ENCODE measurements at places on chromosomes 7 and 10.
A peak's percentile ranks its signal among the peaks of the same experiment; 100 is the strongest.

- no peak for DNase-seq
Measured at GRCh38 chr7:143507094-143507518, 29.4 kb downstream of the TAS2R41 start.

- no peak for DNase-seq
Measured at GRCh38 chr10:95759233-95759826, 3.4 kb downstream of the ENTPD1 start.

- DNase-seq = no peak
Measured at GRCh38 chr7:31107106-31108090, 55.3 kb downstream of the ADCYAP1R1 start.

GRCh38 chr7:102319671-102320070 is 33.0 kb downstream of the SH2B2 start:
- no peak for DNase-seq

DNA sequence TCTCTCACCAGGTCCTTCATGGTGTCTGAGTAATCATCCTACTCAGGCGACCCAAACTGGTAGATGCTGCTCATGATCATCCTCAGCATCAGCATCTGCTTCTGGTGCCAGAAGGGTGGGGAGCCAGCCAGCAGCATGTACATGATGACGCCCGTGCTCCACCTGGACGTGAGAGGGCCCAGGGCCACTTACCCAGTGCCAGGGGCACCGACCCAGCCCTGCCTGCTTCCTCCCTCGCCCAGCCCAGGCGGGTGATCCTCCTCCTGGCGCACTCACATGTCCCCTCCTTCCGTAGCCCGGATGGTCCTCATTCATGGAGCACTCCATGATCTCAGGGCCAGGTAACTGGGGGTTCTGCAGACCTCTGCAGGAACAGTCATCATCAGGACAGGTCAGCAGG is 764.8 kb upstream of the ZNF722 start:
- DNase-seq = no peak

- no peak for DNase-seq
Measured at GRCh38 chr7:143416565-143417149, 8.0 kb upstream of the EPHA1 start.

DNA sequence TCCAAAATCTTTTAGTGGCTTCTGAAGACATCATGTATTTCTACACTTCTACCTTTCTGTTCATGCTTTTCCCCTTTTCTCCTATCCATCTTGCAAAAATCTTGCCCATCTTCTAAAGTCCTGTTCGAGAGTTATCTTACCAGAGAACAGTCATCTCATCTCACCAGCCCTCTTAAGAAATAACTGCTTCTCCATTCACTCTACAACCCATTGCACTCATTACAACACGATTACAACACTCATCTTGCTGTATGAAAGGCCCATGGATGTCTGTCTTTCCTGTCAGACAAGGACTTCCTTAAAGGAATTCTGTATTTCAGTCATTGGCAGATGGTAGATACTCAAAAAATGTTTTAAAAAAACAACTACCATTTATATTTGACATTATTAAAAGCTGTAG is 30.8 kb downstream of the ZNF438 start:
- DNase-seq = no peak

DNA sequence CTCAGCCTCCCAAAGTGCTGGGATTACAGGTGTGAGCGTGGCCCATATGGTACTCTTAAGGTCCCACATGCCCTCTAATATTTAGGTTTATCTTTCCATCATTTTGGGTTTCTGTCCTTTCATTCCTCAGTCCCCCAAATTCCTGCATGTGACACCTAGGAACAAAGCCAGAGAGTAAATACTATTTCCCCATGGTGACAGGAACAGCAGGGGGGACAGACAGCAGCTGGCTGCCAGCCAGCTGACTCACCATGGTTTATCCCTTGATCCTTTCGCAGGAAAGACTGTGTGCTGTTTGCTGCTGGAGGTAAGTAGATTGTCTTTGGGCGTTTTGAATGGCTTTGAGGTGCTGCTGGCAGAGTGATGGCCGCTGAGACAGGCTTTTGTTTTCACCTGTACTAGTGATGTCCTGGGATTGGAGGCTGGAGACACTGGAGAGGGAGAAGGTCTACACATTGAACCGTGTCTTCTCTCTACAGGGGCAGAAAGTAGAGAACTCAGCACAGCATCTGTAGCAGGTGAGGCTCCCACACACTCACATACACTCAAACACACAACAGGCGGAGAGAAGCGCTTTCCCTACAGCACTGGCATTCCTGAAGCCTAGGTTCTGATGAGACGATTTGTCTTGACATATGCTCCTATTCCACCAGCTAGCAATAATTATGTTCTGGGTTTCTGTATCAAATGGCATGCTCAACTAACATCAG is 83.7 kb upstream of the EFCAB10 start:
- DNase-seq = no peak

- no peak for DNase-seq
Measured at GRCh38 chr7:139658908-139659675, 118.7 kb downstream of the HIPK2 start.

DNA sequence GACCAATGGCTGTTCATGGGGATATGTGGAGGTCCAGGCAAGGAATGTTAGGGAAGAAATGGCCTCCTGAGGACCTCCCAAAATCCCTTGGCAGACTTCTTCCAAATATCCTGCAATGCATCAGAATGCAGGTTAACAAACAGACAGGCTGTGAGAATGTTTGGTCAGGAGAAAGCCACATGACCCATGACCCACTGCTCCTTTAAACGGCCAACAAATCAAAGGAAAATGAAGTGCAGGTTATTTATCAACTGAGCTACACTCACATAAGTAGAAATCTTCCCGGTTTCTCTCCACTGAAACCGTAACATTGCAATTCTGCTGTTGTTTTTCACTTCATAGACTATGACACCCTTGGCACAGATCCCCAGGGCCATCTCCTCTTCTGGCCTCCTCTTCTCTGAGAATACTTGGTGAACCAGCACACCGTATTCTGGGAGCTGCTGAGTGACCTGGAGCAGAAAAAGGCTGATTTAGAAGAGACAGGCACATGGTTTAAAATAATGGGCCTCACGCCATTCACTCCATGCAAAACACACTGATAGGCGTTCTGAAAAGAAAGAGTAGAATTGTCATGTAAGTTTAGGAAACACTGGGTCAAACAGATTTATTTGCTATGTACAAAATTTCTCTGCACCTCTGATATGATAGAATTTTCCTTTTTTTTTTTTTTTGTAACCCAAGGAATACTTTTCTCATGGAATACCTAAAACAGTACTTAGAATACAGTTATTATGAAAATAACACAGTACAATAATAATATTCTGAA is 67.8 kb downstream of the FRMPD2 start:
- DNase-seq = no peak

DNA sequence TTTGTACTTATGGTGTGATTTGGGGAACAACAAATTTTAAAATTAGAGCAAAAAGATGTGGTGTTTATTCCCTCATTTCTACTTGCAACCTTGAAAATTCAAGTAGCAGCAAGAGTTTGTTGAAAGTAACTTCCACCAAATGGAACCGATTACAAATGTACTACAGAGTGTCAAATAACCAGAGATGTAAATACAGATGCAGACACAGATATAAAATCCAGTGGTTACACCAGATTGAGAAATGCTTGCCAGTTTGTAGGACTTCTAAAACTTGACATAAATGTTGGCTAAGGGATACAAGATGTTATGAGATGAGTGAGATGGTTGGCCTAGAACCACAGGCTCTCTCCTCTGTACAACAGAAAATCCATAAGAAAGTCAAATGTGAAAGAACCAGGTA is 162.1 kb downstream of the DIP2C start:
- DNase-seq = no peak

GRCh38 chr10:46305986-46306385 is 19.2 kb downstream of the ANTXRL start:
- no peak for DNase-seq

GRCh38 chr7:2017481-2017891 is 215.3 kb downstream of the MAD1L1 start:
- no peak for DNase-seq

DNA sequence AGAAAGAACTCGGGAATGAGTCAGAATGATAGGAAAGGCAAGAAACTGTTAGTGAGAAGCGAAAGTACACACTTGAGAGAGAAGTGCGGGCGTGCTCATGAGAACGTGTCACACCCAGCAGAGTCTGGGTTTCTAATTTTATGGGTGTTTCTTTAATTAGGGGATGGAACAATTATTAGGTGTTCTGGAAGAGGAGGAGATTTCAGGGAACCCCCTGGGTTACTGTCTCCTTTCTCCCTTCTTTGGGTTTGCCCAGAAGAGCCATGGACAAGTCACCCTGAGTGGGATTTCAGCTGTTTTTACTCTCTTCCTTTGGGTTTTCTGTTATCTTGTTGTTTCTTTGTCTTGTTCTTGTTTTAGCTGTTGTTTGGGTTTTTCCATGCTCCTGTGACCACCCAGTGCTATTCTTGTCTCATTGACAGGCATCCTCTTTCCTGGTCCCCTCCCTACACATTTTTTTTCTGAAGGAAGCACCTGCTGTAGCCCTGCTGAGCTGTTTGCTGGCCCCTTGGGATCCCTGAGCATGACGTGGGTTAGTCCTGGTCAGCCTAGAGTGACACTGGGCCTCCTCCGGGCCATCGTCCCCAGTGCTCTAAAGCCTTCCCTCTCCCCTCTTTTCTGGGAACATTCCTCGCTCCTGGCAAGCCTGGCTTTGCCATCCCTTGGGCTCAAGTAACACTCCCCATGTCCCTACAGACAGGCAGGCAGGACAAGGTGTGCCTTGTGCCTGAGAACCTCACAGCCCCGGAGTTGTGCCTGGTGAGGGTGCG is 3.5 kb downstream of the SH2D4B start:
- no peak for DNase-seq

DNA sequence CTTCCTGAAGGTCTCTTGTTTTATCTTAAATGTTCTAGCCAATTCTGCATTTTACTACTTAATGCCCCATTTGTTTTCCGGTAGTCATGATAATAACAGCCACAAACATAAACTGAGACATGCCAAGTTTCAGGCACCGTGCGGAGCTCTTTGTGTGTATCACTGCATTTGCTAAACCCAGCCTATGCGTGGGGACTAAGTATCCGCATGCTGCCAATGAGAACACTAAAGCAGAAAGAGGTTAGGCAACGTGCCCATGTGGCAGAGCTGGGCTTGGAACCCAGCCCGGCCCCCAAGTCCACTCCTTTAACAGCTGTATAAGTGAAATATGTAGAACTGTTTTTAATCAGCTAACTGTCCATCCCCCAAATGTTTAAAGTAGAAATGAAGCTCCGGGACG is 54.1 kb downstream of the SLIT1 start:
- DNase-seq = no peak

GRCh38 chr7:154231732-154232131 is 179.5 kb downstream of the DPP6 start:
- DNase-seq = no peak

DNA sequence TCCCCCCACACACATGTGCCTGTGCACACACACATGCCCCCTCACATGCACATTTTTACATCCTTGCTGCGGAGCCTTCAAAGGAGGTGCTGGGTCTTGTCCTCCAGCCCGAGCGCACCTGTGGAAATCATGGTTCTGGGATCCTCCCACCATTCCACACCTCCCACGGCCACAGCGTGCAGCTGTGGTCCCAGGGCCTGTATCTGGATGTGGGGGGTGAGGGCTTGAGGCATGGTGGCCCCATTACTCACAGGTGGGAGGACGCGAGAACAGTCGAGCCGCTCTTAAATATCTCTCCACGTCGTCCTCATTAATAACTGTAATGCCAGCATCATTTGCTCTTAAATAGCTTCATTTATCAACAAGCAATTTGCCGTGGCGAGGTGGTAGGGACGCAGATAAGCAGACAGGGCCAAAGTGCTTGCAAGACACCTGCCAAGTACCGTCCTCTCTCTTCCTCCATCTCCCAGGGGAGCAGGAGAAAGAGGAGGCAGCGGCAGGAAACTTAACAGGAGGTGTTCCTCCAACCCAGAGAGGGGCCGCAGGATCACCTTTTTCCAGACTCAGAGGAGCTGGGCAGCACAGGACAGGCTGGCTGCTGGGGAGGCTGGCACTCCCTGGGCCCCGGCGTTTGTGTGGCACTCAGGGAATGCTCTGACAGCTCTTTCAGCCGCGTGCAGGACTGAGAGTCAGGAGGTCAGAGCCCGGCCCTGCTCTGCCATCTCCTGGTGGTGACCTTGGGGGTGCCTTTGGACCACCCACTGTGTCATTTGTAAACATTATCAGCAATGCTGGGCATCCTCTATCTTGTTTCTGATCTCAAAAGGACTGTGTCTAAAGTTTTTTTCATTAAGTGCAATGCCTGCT is 87.4 kb downstream of the CDH23 start:
- DNase-seq = no peak

GRCh38 chr10:123848564-123849457 is 42.8 kb downstream of the CPXM2 start:
- no peak for DNase-seq

- DNase-seq = no peak
Measured at GRCh38 chr10:34650156-34650555, 164.9 kb downstream of the PARD3 start.

- DNase-seq = peak; percentile 13
Measured at GRCh38 chr7:54397836-54398612, 144.2 kb upstream of the VSTM2A start.

- no peak for DNase-seq
Measured at GRCh38 chr7:75757860-75758259, 14.2 kb downstream of the CCL26 start.

- no peak for DNase-seq
Measured at GRCh38 chr7:93044147-93044810, 73.5 kb downstream of the SAMD9 start.

- peak; percentile 85 for DNase-seq
Measured at GRCh38 chr7:100673942-100674410, 436 bp downstream of the GNB2 start.

DNA sequence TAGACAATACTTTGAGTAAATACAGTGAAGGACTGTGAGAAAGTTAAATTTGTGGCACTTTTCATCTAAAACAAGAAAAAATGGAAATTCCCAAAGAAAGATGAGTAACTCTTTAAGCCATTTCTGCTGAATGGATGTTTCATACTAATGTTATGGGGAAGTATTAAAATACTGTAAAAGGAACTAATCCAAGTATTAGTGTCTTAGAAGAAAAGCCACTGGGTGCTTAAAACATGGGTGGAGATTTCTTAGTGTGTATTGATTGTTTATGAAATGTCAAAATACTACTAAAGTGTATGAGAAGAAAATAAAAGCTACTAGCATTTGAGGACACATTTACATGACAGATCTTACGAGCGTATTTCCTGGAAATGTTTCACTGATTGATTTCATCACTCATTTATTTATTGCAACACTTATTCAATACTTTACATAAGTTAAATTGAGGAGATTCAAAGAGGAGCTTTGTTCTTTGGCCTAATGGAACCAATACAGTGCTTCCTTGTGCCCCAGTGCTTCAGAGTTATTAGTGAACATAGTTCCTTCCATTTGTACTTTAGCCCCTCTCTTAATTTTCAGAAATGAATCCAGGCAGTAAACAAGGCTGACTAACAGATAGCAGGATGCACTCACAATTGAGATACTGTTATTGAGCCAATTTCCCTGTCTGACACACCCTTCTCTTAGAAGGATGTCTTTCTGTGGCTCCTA is 155.5 kb upstream of the AHR start:
- DNase-seq = no peak

DNA sequence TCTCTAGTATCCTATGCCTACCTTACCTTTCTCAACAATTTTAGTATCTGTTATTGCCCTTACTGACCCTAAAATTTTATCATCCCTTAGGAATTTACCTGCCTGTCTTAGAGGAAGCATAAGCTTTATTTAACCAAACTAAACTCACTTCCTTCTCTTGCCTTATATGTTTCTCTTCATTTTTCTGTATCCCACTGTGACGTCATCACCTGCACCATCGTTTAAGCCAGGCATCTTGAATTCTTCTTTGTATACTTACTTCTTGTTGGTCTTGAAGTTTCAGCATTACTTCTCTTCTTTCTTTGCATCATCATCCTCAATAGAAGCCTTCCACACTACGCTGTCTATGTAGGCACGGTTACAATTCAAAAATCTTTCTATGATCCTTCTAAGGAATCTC is 231.0 kb upstream of the SMIM30 start:
- DNase-seq = no peak

All from right kidney (tissue), 9 donors.